ENCODE measurements at places on chromosomes 2 and 18.

DNA sequence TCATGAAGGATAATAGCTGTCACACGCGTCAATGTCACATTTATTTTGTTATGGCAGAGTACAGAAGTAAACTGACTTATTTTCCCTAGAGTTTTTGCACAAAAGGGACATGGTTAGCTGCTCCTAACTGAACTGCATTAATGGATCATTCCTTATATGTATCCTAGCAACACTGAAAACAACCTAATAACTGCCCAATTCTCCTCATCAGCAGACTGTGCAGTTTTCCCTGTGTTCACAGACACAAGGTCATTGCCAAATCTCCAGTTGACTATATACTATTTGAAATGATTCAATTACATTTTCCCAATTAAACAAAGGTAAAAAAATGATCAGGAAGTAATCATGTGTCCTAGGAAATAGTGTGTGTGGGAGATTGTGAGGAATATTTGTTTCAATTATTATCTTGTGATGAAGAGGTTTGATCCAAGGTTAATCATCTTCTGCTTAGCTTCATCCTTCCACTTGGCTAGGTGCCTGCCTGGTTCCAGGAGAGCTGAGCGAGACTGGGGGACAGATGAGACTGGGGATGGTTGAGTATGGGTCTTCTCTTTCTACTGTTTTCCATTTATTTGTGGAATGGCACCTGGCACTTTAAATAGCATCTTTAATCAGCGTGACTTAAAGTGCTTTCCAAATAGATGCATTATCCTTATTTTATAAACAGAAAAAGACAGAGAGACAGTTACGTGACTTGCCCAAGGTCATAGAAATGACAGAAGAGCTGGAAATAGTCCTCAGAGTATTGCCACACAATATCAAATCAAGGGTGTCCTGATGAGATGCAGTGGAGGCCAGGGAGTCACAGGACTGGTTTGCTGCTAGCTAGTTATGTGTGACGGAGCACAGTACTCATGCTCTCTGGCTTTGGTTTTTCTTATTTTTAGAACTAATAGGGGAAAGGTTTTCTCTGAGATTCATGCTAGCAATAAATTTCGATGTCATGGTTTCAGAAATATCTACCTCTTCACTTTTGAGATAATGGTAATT, 335.6 kb downstream of the PIK3C3 start:
- DNase-seq = no peak

GRCh38 chr2:120734930-120735651, 577 bp upstream of the GLI2 start:
- no peak for DNase-seq

DNA sequence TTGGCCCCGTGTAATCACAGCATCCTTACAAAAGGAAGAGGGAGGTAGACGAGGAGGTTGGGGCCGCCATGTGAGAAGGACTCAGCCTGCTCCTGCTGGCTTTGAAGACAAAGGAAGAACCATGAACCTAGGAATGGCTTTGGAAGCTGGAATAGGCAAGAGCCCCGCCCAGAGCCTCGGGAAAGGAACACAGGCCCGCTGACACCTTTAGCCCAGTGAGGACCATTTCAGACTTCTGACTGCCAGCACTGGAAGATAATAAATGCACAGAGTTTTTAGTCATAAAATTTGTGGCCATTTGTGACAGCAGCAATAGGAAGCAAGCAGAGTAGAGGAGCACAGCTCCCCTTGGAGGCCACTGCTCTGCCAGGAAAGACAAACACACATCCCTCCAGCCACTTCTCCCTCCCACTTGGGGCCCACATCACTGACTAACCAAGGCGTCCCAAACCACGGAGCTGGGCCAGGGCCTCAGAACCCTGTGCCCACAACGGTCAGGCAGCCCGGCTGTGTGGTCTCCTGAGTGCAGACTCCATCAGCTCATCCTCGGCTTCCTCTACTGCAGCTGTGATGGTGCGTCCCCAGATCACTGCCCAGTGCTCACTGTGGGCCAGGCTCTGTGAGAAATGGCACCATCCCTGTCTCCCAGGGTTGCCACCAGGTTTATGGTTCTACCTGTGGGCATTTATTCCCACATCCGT, 39.7 kb downstream of the TFCP2L1 start:
- no peak for DNase-seq

- DNase-seq = peak; percentile 94
Observed at GRCh38 chr2:230870544-230871360, 6.0 kb downstream of the ITM2C start.

GRCh38 chr2:106582148-106583143, 95.3 kb downstream of the CD8B2 start:
- DNase-seq = peak; percentile 56

Data from trophoblast cell (in vitro differentiated cells and primary cell).